ENCODE measurements at places on chromosomes 13 and 19.
A peak's percentile ranks its signal among the peaks of the same experiment; 100 is the strongest.

DNA sequence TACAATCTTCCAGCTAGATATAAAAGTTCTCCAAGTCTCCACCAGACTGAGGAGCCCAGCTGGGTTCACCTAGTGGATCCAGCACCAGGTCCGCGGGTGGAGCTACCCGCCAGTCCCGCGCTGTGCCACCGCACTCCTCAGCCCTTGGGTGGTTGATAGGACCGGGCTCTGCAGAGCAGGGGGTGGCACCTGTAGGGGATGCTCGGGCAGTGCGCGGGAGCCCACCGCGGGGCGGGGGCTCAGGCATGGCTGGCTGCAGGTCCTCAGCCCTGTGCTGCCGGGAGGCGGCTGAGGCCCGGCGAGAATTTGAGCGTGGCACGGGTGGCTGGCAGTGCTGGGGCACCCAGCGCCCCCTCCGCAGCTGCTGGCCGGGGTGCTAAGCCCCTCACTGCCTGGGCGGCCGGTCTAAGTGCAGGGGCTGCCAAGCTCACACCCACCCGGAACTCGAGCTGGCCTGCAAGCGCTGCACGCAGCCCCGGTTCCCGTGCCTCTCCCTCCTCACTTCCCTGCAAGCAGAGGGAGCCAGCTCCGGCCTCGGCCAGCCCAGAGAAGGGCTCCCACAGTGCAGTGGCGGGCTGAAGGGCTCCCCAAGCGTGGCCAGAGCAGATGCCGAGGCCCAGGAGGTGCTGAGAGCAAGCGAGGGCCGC, 542.8 kb upstream of the PCDH9 start:
- no peak for DNase-seq

- no peak for DNase-seq
These were observed 103.1 kb upstream of the UBL3 start for GRCh38 chr13:29953542-29953941.

DNA sequence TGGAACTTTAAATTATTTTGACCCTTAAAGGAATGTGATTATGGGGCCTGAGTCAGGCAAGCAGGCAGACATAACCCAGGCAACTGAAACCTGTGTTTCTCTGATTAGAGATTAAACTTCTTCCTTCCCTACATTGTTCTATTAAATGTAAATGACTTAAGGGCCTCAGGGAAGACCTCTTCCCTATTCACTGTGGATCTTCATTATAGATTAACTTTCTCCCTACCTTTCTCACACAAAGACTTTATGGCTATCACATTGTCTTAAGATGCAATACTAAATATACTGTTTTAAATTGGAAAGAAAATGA, 8.8 kb upstream of the METTL21C start:
- DNase-seq: no peak

- DNase-seq: peak; percentile 51
These were observed 75.8 kb upstream of the UBAC2 start for GRCh38 chr13:99124794-99125316.

- no peak for DNase-seq
These were observed 1295.1 kb downstream of the EFNB2 start for GRCh38 chr13:105240371-105240770.

- no peak for DNase-seq
These were observed 99.0 kb upstream of the TNFSF11 start for GRCh38 chr13:42474954-42475353.

DNA sequence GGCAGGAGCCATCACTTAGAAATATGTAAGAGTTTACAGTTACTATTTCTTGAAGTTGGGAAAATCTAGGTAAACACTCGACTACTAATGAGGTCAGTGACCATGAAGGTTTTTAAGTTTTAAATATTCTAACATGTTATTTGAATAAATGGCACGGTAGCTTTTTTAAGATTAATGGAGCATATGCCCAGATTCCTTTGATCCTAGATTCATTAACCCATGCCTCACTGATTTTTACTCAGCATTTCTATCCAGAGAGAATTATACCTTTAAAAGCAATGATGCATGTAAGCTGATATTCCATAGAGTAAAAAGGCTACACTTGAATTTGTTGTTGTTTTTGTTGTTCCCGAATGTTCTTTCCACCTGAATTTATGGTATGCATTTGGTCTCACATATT, 541.4 kb downstream of the DACH1 start:
- DNase-seq: no peak

- DNase-seq: no peak
These were observed 193.2 kb upstream of the SOX1 start for GRCh38 chr13:111873676-111874178.

DNA sequence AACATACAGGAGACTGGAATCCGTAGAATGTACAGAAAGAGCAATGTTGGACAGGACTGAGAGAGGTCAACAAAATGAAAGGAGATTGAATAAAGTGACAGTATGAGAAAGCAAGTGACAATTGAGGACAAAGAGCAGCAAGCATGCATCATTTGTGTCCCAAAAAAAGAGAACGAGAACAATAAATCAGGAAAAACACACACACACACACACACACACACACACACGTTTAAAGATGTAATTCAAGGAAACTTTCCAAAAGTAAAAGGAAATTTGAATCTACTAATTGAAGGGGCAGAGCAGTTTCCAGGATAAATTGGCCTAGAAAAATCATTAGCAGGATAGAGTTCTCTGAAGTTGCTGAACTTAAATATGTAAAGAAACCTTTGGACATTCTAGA, 16.9 kb downstream of the DPY19L3 start:
- no peak for DNase-seq

GRCh38 chr19:23887642-23888041, 27.0 kb upstream of the ZNF726 start:
- DNase-seq: no peak

DNA sequence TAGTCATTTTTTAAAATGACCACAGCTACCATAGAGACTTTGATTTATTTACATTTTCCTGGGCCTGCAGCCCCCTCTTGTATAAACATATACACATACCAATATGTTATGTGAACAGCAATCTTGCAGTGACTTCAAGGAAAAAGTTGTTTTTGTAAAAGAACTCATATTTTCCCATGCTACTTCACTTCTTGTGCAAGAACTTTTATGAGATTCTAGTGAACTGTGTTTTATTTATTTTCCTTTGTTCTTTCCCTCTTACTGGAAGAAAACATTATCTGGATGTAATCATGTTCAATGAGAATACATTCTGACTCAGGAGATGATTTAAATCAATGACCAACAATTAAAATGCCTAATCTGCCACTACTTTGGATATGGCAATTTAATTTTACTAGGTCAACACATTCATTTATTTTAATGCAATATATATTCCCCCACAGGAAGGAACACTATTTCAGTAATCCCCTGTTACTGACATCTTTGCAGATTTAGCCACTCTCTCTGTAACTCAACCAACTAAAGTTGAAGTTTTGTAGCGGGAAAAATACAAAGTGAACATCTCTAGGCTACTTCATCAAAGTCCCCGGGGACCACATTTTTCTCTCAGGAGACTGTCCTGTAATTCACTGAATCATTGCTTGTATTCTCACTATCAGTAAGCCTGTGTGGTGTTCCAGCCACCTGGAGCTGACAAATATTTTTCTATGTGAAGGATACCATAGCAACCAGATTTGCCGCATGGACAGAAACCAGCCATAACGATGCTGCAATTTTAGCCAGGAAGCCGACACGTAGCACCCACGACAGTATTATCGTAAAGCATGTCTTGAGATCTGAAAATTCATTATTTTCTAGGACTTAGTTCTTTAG, 90.5 kb downstream of the STARD13 start:
- DNase-seq: peak; percentile 80

DNA sequence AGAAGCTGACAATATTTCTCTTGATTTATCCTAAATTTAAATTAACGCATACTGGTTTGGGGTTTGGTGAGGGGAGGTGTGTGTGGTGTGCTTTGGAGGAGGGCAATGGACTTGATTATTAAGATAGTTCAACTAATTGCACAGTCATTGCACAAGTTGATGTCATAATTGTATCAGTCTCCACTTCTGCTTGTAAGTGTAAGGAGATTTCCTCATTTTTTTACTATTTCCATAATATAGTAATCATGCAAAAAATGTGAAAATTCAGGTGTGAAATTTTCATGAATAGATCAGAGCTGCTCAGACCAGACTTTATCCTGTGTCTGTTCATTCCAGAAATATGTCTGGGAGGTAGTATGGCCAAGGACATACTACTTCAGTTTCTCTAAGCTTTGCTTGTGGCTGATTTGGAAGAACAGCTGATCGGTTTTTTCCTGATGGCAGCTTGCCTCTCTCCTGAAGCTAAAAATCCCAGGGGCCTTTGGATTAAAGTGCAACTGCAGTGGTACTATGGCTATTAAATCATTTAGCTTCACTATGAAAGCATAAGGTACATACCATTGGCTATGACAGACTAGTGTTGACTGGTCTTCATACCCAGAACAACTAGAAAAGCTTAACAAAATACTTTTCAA, 201.8 kb upstream of the MIR17HG start:
- no peak for DNase-seq

- DNase-seq: no peak
These were observed 273.8 kb downstream of the OXGR1 start for GRCh38 chr13:96720446-96720845.

DNA sequence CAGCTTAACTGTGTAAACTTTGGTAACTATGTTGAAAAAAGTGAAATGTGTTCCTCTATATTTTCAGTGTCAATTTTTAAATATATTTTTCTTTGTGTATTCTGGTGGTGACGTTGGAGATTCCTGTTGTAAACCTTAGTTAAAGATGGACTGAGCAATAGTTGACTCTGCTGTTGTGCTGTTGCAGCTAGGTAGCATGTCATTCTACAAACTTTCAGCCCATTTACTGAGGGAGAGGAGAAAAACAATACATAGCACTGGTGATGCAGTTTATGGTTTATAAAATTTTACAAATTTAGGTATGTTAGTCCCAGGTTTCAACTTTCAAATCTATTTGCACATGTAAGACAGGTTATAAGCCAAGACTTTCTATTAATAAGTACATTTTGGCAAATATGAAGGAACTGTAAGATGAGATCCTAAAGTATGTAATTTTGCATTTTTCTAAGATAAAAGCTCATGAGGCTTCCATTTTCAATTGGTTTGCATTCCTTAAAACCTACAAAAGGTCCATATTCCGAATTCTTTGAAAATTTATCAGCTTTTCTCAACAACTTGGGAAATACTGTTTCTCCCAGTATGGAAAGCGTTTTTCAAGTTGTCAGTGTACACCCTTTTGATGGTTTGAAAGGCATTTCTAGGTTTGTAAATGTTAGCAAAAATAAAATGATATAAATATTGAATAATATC, 1.5 kb downstream of the NDFIP2 start:
- no peak for DNase-seq

DNA sequence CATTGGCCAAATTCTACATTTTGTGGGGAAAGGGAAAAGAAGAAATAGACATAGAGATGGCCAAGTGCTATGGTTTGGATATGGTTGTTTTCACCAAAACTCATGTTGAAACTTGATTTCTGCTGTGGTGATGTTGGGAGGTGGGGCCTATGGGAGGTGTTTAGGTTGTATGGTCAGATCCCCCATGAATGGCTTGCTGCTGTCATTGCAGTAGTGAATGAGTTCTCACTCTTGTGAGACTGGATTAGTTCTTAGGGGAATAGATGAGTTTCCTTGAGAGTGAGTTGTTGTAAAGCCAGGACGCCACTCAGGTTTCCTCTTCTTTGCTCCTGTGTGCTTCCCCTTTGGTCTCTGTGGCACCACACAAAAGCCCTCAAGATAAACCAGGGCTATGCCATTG, 242.6 kb upstream of the RFC3 start:
- no peak for DNase-seq

- no peak for DNase-seq
These were observed 19.3 kb upstream of the RASA3 start for GRCh38 chr13:114151565-114152284.

DNA sequence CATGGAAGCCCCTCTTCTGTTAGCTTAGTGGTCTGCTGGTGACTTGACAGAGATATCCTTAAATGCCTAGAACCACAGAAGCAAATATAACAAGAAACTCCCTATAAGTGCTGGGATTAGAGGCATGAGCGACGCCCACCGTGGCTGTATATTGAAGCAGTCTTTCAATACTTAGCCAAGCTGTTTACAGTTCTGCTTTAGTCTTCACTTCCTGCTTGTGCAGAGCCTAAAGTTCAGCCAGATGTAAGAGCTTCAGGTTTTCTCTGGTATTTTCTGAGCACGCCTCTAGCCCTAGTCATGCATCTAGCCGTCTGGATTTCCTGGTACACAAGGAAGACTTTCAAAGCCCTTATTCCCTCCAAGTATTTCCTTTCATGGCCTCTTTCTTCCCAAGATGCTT, 28.5 kb downstream of the TRPM4 start:
- no peak for DNase-seq

- DNase-seq: no peak
These were observed 3.0 kb downstream of the HSPBP1 start for GRCh38 chr19:55276720-55277430.

DNA sequence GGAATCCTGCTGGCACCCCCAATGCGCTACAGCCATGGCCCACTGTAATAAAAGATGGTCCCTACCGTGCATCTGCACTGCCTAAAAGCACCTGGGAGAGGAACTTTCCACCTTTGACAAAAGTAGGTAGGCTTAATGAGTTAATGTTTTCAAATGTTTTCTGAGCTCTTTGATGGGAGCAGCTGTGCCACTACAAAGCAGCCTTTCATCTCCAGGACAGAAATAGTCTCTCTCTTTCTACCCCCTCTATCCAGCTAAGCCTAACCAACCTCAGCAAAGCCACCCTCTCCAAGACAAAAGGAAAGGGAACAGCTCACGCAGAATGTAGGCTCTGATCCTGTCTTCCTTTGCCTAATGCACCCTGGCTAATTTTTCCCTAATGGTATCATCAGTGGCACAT, 560.2 kb downstream of the UQCRFS1 start:
- DNase-seq: no peak

DNA sequence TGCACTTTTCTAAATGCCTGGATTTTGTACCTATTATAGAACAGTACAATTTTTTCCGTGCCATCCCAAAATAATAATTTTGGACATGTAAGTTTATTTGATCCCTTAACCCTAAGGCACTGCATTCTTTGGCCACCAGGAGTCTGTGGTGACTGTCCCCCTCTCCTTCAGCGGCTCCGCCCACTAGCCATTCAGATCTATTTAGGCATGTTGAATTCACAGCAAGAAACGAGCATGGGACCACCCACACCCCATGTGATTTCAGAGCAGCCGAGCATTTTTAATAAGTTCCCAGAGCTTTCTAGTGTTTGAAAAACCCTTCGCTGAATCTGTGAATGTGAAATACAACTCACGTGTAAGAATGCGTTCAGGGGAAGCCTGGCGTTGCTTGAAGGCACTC, 567.5 kb downstream of the MYO16 start:
- no peak for DNase-seq

DNA sequence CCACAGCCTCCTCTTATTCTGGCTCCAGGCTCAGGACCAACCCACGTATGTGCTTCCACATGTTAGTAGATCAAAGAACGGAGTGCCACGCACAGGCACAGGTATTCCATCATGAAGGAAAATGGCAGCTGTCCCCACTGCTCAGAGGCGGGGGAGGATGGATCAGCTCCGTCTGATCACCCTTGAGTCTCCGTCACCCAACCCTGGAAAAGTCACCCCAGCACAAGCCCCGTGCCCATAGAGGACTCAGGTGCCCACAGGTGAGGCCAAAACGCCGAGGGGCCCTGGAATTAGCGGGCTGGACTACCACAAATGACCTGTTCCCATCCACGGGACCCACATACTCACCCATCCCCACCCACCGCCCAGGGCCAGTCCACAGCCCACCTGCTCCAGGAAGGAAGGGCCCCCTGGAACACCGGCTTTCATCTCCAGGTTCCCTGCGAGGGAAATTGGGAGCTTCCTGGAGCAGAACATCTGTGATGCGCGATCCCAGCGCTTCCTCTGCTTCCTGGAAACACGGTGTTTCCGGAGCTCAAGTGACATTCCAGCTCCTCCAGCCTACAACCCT, 120.5 kb upstream of the SPACA7 start:
- DNase-seq: no peak

Data from femur (tissue), 1 donor.